Omental fat pad (tissue), 4 donors: ENCODE measurements at places on chromosomes 6 and 20.

GRCh38 chr20:64063389-64064144 is 569 bp downstream of the TCEA2 start:
- DNase-seq, result no peak

DNA sequence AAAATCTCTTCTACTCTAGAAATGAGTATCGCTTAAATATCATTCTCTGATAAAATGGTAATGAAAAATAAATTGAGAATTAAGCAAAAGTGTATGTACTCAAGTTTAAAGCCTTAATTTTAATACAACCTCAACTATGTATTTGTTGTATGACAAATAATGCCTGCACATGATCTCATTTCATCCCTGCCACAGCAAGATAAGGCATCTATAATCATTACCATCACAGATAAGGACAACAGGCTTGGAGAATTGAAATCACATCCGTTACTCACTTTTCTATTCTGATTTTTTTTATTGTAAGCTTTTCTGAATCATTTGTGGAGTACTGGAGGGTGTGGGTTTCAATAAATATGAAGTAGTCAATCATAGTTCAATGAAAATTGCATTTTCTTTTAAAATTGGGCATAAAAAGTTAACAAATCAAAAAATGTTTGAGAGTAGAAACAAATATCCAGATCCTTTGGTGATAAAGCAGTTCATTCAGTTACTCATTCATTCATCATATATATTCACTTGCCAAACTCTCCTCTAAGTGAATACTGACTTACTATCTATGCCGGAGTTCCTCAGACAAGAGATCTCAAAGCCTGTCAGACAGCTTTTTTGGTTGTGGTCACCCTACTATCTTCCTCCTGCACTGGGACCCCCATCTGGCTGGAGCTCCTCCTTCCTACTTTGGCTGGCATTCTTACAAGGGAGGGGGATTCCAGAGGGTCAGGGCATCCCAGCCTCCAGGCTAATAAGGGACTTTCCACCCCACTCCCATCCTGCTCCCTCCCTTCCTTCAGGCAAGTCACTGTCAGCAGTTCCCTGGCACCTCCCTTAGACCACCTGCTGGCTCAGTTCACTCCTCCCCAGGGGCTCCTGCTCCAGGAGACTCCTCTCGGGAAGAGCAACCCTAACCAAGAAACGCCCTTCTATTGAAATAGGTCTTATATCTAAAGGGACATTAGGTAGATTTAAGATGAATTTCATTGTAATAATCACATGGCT is 118.6 kb downstream of the OGFRL1 start:
- DNase-seq, result no peak

GRCh38 chr20:37198932-37199660 is 19.7 kb upstream of the MROH8 start:
- no peak for DNase-seq

DNA sequence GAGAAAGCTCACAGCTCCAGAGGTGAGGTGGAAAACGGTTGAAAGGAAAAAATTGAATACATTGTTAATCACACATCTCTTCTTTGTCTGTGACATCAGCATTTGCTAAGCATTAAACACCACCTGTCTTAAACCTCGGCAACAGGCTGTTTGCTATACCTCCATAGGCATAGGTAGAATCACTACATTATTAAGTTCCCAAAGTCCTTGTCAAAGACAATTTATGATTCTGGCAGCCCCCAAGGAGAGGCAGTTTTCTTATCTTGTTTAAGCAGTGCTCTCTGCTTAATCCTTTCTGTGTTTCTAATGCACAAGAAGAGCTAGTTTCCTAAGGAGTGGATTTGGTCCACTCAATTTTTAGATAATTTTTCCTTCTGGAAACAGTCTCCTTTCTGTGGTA is 249.7 kb downstream of the NKAIN2 start:
- DNase-seq, result no peak

DNA sequence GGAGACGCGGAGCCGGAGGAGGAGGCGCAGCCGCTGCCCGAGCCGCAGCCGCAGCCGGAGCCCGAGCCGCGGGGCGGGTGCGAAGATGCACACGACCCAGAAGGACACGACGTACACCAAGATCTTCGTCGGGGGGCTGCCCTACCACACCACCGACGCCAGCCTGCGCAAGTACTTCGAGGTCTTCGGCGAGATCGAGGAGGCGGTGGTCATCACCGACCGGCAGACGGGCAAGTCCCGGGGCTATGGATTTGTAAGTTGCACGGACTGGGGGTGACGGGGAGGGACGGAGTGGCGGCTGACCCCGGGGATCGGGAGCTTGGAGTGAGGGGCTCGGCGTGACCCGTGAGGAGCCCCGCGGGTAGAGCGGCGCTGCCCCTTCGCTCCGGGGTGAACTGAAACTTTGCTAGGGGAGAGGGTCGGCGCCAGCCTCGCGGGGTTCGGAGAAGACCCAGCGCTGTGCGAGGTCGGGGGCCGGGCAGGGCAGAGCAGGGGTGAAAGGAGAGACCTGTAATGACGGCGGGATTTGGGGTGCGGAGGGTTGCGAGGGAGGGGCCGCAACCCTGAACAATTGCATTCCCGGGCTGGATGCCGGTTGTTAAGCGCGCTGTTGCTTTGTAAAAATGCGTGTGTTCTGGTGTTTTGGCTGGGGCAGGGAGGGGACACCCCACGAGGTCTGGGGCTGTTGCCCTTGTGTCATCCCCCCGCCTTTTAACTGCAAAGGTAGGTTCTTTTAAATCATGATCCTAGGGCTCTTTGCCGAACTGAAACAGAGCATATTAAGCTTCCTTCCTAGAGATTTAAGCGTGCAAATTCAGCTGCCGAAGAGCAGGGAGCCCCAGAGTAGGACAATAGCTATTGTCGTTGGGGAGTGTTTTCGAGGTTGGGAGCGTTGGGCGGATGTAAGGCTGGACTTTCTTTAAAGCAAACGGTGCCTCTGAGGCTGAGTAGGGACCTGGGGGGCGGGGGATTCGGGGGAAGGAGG is 628 bp downstream of the RBM24 start:
- DNase-seq, result no peak

GRCh38 chr6:75842191-75842590 is 93.2 kb downstream of the MYO6 start:
- no peak for DNase-seq
